ENCODE measurements at places on chromosomes 13 and 19.

GRCh38 chr13:20399515-20399914 lies 126.1 kb downstream of the CRYL1 start:
- DNase-seq = no peak

DNA sequence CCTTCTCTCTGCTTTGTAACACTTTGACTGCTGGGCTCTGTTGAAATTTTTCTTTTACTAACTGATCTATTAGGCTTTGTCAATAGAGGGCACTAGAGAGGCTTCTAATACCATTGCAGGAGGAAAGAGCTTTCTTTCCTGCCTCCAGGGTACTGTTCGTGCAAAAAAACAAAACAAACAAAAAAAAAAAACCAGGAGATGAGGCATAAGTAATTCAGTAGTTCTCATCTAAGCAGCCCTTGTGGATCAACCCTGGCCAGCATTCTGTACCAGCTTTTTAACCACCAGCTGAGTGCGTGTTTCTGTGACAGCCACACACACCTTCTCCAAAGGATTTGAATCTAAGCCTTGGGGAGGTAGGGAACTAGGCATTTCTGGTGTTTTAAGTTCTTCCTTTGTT lies 1707.6 kb upstream of the SLC10A2 start:
- no peak for DNase-seq

DNA sequence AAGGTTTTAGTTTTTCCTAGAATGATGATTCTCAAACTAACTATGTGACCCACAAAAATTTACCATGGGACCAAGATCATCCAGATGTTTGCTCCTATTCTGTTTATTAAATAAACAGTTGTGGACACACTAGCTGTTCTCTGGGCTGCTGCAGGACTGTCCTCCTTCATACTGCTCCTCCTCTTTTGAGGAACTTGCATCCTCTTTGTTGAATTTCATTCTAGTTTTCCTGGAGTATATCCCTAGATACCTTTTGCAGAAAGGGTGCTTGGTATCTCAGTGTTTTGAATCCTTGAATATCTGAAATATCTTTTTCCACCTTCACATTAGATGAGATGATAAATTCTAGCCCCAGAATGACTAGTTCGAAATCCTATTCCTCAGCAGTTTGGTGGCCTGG lies 24.1 kb downstream of the VASP start:
- DNase-seq = no peak

GRCh38 chr13:106796280-106797047 lies 228.5 kb upstream of the ARGLU1 start:
- DNase-seq = no peak

DNA sequence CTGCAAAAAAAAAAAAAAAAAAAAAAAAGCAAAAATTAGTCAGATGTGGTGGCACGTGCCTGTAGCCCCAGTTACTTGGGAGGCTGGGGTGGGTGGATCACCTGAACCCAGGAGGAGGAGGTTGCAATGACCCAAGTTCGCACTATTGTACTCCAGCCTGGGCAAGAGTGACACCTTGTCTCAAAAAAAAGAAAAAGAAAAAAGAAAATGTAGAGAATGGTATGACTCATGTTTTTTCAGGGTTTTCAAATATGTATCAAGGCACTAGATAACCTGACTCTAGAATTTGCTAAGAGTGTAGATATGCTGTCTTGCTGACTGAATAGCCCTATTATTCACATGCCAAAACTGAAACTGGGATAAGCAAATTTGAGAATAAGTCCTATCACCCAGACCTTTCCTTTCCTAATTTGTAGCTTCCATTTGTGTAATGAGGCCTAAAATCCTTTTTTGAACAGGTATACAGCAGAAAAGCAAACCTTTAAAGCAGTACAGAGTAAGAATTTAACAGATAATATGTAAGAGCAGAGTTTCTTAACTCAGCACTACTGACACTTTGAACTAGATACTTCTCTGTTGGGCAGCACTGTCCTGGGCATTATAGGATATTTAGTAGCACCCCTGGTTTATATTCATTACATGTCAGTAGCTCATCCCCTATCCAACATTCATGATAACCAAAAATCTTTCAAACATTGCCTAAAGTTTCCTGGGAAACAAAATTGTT lies 108.6 kb downstream of the ELF1 start:
- no peak for DNase-seq

DNA sequence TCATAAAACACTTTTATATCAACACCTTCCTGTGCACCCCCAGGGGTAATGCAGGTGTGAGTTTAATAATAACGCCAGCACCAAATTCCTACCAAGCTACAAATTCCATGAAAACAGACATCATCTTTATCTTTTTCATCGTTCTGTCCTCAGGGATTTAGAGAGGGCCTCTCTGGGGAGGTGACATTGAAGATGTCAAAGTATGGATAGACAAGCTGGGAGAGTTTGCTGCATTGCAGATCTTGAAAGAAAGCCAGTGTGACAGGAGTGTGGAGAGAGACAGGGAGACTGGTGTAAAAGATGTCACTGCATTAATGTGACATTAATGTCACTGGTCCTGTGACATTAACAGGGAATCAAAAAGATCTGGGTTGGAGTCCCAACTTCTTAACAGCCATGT lies 10.1 kb downstream of the CACNG6 start:
- no peak for DNase-seq

GRCh38 chr13:102405499-102406100 lies 3.8 kb upstream of the FGF14 start:
- DNase-seq = no peak

DNA sequence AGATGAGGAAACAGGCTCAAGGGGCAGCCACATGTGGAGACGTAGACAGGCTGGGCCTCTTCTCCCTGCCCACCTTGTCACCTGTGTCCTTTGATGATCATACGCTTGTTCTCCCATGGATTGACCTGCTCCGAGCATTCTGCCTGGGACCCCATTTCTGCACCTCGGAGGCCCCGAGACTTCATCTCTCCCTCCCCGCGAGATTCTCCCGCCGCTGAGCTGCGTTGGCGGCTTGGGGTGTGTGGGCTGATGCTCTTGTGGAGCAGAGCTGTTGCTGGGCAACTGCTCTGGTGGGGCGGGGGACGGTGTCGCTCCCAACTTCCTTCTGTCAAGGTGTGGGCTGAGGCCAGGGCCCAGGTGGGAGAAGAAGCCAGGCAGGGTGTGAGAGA lies 22.1 kb downstream of the MAST3 start:
- no peak for DNase-seq

- DNase-seq = no peak
Measured at GRCh38 chr13:110121422-110122083, 185.4 kb downstream of the COL4A1 start.

DNA sequence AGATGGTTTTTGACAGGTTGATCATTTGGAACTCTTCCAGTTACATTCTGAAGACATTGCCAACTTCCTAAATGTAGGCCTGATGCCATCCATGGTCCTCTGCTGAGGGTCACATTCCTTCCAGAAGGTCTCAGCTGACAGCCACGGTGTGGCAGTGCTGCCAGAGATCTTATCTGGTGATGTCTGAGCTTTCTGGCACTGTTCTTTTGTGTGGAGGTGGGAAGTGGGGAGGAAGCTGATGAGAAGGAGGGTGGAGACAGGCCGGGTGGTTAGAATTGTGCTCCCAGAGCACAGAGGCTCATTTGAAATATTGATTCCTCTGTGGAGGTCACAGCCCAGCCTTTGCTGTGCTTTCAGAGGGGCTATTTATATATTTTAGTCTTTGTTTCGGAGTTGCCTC lies 16.1 kb upstream of the MTIF3 start:
- no peak for DNase-seq

- no peak for DNase-seq
Measured at GRCh38 chr19:53865918-53866864, 1.5 kb upstream of the MYADM start.
